NCI-H2081 treated with DMSO at 0.1 percent for 48 hours (cell line): ENCODE measurements at places on chromosomes 12 and 14.

- DNase-seq, result no peak
Observed at GRCh38 chr14:89304972-89305703, 111.9 kb downstream of the FOXN3 start.

GRCh38 chr14:67984274-67984673, 164.7 kb downstream of the RAD51B start:
- no peak for DNase-seq

GRCh38 chr12:38149395-38150073, 167.0 kb upstream of the ALG10B start:
- DNase-seq, result no peak

DNA sequence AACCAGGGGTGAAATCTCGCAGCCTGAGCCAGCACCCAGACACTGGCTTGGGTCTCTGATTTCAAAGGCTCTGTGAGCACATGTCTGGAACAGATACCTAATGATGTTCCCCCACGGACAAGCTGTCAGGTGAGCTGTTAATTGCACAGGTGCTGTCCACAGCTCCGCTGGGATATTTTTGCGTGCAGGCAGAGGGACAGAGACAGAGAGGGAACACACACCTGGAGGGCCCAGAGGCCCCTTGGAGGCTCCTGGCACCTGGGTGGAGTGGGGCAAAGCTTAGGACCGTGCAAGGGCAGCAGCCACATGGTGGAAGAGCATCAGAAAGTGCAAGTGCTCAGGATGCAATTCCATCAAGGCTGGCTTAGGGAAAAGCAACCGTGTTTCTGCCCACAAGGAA, 57.3 kb downstream of the ARL6IP4 start:
- DNase-seq, result no peak

DNA sequence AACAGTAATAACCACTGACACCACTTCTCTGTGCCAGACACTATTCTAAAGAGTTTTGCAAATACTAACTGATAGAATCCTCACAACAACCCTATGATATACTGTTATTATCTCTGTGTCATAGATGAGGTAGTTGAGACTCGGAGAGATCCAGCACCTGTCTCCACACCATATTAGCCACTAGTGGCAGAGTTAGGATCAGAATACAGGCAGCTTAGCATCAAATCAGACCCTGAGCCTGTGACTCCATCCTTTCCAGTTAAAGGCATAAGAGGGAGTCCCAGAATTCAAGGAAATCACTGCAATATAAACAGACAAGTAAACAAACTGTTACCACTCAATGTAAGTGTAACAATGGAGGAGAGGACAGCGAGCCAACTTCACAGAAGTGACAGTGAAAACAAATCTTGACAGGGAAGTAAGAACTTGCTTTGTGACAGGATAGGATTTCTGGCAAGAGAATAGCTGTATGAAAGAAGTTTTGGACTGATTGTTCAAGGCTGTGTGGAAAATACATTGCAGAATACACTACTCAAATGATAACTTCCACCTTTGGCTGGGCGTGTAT, 11.7 kb upstream of the NAP1L1 start:
- DNase-seq, result no peak

DNA sequence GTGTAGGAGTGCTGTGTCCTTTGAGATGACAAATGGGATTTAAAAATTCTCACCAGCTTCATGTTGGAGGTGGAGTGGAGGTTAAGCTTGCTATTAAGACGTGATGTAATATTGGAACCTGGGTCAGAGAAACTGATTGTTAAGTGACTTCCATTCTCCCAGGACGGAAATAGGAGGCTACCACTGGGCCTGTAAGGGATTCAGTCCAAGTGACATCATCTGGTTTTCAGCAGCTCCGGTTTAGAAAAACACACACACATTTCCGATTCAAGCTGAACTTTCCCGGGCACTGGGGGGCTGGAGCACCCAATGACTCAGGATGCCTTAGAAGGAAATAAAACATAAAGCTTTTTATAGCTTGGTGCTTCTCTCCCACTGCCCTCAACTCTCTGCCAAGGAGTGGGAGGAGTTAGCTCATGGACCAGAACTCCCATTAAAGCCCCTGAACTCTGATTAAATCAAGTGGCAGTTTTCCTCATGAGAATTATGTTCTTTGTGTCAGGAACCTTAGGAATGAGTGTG, 12.4 kb downstream of the CALM1 start:
- DNase-seq, result no peak

DNA sequence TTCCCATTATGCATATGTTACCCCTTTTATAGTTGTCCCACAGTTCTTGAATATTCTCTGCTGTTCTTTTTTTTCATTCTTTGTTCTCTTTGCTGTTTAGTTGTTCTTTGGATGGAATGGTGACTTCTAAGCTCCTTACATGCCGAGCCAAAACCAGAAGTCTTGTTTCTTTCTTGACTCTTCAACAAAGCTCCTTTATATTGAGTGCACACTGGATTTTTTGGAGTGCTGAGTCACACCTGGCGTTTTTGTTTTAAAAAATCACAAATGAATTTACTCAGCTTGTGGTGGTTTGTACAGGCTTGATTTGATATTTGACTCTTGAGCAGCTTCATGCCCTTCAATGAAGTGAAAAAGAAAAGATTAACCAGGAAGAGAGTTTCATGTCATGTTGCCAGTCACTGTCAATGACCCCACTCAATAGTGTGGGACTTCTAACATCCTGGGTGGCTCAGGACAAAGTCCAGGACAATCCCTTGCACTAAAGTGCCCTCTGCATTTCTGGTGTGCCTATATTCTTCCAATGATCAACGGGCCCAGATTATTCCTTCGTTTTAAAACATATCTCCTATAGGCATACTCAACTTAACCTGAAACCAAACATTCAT, 112.4 kb upstream of the SLC38A4 start:
- no peak for DNase-seq

DNA sequence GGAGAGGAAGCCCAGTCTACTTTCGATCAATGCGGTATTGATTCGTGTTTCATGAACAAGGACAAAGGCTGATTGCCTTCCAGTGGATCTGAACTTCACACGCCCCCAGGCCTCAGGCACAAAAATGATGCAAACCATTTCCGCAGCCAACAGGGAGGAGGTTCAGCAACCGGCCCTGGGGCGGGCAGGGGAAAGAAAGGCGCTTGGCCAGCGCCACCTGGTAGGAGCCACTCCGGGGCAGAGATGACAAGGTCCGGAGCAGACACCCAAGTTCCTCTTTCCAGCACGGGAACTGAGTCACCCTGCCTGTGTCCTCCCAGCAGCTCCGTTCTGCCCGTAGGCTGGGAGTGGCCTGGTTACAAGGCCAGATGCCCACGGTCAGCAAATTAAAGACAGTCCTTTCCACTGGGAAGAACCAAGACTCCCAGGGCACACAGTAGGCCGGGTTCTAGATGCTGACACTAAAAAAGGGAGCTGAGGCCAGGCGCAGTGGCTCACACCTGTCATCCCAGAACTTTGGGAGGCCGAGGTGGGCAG, 136.3 kb downstream of the SCARB1 start:
- no peak for DNase-seq

DNA sequence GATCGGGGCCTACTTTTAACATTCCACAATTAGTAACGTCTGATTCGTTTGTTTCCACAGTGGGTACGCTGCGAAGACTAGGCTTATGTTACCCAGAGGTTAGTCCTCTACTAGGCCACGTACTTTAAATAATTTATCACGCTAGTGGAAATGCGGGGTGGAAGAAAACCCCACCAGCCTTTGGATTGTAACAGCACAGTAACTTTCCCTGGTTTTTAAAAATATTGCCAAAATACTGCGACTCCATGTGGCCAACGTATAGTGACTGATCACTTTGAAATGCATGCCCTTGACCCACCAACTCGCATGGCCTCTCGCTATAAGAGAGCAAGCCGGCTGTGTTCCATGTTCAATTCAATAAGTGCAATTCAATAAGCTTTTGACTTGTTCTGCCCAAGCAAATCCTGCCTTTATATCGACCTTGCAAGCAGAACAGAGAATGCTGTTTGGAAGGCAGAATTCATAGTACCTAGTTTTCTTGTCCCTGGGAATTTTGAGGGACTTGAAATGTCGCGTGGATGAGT, 882 bp upstream of the GTF2A1 start:
- no peak for DNase-seq

GRCh38 chr12:42124764-42125387, 19.8 kb downstream of the GXYLT1 start:
- no peak for DNase-seq

- DNase-seq, result no peak
Observed at GRCh38 chr14:92122351-92122677, 545 bp downstream of the CPSF2 start.

- DNase-seq, result no peak
Observed at GRCh38 chr12:39144613-39145061, 239.2 kb upstream of the CPNE8 start.

- DNase-seq, result no peak
Observed at GRCh38 chr12:122848471-122849351, 13.5 kb downstream of the HIP1R start.

- DNase-seq, result no peak
Observed at GRCh38 chr12:52774629-52775250, 2.4 kb downstream of the KRT76 start.

- DNase-seq, result no peak
Observed at GRCh38 chr12:104768033-104768432, 190.1 kb downstream of the SLC41A2 start.

DNA sequence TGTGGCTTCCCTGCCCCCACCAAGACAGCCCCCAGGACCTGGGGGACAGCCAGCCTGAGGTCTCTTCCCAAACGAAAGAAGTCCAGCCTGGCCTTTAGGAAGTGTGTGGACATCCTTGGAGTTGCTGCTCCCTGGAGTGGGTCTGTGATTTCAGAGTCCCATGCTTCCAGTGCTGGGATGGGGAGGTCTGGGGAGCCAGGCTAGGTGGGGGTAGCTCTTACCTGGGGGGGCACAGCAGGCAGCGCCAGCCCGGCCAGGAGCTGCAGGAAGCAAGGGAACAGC, 509 bp downstream of the PGF start:
- no peak for DNase-seq

- no peak for DNase-seq
Observed at GRCh38 chr12:33044447-33044846, 147.9 kb upstream of the PKP2 start.

DNA sequence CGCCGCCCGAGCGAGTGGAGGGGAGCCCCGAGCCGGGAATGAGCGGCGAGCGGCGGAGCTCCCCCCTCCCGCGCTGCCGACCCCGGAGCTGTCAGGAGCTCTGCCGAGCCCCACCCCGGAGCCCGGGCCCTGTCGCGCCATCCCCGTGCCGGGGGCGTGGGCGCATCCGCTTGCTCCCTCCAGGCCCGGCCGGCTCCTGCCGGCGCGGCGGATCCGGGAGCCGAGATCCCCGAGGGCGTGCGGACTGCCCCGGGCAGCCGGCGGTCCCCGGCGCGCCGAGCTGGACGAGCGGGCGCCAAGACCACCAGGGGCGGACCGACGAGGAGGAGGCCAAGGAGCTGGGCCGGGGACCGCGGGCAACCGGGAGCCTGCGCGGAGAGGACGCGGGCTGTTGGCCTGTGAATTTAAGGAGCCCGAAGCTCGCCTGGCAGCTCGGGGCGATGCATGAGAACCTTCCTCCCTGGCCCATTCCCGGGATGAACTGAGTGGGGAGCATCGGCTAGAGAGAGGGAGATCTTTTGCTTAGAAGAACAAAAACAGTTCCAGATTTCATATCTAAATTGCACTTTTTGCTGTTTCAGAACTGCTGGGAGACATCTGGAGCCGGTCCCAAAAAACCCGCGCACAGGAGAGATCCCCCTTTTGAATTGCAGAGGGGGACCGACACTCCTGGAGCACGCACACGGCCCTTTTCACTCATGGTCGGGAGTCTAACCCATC, 2.0 kb downstream of the PTHLH start:
- DNase-seq, result no peak

- DNase-seq, result no peak
Observed at GRCh38 chr12:7602277-7602676, 63.4 kb downstream of the APOBEC1 start.

DNA sequence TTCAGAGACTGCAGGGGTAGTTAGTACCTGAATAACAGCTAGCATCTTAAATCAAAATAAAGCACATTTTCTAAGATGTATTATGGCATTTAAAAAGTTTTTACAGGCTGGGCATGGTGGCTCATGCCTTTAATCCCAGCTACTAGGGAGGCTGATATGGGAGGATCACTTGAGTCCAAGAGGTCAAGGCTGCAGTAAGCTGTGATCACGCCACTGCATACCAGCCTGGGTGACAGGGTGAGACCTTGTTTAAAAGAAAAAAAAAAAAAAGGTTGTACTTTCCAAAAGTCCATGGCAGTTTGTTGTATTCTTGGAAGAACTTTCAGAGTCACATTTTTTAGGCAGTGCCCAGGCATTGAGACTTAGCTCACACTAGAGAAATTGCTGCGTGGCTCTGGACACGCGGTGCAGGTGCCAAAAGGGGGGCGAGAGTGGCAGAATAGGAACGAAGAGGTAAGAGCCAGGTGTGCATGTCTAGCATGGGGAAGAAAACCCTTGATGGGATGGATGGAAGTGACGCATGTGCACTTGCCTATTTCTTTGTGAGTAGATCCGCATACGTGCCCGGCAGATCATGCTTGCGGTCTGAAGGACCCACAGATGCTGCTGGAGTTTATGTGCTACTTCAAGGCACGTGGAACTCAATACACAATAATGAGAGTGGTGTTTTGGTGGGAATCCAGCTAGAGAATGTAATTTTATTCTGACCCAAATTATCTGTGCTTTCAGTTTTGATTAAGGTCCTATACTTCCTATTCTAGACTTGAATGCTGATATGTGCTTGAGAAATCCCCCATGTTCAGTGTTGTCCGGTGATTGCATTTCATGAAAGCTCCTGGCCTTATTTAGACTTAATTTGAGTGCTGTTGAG, 11.9 kb downstream of the ANKRD13A start:
- DNase-seq, result no peak

- DNase-seq, result no peak
Observed at GRCh38 chr14:100955201-100955600, 51.7 kb upstream of the RTL1 start.

- peak; percentile 80 for DNase-seq
Observed at GRCh38 chr12:40325349-40325960, 100.7 kb downstream of the LRRK2 start.

- no peak for DNase-seq
Observed at GRCh38 chr12:44748950-44749468, 127.1 kb downstream of the NELL2 start.

DNA sequence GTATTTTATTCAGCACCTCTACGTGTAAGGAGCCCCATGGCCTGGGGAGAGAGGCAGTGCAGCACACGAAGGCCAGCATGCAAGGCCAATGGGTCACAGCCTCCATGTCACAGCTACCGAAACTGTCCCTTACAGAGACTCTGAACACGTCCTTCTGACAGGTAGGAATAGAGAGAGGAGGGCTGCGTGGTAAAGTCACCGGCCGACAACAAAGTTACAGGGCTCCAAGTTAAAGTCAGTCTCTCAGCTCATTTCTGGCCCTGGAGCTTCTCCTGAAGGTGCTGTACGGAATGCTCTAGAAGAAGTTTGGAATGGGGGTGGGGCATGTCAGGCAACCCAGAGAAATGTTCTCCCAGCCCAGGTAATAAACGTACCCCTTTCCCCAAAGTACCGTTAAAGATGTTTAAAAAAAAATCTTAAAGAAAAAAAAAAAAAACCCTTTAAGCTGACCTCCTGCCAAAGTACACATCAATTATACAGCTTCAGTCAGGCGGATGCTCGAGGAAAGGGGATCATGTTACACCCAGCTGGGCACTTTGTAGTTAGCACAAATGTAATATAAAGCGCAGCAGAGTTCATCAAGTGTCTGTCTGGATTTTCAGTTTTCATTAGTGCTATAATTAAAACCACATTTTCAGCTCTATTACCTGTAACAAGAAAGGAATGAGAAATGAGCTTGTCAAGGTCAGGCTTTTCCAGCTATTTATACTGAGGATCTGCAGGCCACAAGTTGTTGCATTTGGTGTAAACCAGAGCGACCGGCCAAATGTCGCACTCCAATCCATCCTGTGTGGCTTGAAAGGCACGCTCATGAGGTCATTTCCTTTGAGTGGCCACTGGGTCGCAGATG, 53.3 kb upstream of the CDKN3 start:
- DNase-seq, result peak; percentile 55
